ENCODE measurements at places on chromosomes 13 and 19.

DNA sequence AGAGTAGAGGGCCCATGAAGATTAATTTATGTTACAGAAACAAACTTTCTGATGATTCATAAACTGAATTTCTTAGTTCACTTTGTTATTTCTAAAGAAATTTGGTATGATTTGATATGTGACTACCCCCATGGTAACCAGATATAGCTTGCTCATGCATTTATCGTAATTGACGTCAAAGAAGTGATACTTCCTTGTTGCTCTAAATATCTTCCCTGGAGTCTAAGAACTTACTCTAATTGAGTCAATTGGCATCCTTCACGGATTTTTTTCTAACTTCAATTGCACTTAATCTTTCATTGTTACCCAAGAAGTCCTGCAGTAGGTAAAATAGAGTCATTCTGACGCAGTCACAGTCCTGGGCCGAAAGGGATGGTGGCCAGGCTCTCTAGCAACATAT is 240.9 kb downstream of the GPC5 start:
- no peaks in the 10 kb centered on the region for H3K4me1 ChIP-seq
- H3K36me3 ChIP-seq = no peaks in the 10 kb centered on the region
- no peak overlapping the region for H3K4me3 ChIP-seq
- DNase-seq = no peak

DNA sequence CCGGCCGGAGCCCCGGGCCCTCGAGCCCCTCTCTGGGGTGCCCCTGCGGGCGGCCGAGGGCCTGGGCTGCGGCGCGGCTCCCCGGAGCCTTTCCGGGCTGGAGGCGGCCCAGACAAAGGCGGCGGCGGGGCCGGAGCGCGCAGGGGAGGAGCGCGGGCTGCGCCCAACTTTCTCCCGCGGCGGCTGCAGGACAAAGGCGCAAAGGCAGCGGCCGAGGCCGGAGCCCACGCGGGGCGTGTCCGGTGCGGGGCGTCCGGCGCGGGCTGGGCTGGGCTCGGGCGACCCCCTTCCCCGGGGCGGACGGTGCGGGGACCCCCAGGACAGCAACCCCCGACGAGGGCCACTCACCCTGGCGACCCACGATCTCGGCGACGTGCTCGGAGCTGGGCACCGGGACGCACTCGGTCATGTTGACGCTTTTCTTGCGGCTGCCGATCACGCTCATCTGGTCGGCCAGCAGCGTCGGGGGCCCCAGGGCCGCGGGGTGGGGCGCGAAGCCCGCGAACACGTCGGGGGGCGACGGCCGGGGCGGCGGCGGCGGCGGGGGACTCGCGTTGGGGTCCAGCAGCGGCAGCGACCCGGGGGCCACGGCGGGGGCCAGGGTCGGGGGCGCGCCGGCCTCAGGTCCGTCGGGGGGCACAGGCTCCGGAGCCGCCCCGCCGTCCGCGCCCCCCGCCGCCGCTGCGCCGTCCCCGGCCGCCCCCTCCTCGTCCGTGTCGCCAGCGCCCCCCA is 843 bp downstream of the MEX3D start:
- H3K27ac ChIP-seq = no peak overlapping the region
- no peak overlapping the region for H3K4me3 ChIP-seq
- H3K27me3 ChIP-seq = peaks cover 15% of the 10 kb centered on the region

- peaks cover 55% of the 10 kb centered on the region for H3K27me3 ChIP-seq
- H3K36me3 ChIP-seq = no peaks in the 10 kb centered on the region
- no peak for DNase-seq
- H3K4me1 ChIP-seq = peaks cover 3% of the 10 kb centered on the region
Measured at GRCh38 chr13:106500445-106500844, 35.0 kb downstream of the EFNB2 start.

GRCh38 chr19:58385313-58385890 is 1.7 kb upstream of the RPS5 start:
- DNase-seq = no peak
- peaks cover 27% of the 10 kb centered on the region for H3K4me1 ChIP-seq
- H3K36me3 ChIP-seq = peaks cover 11% of the 10 kb centered on the region
- peak overlapping the region; percentile 96 for H3K4me3 ChIP-seq
- H3K27ac ChIP-seq = peak overlapping the region; percentile 96
- H3K27me3 ChIP-seq = no peaks in the 10 kb centered on the region

DNA sequence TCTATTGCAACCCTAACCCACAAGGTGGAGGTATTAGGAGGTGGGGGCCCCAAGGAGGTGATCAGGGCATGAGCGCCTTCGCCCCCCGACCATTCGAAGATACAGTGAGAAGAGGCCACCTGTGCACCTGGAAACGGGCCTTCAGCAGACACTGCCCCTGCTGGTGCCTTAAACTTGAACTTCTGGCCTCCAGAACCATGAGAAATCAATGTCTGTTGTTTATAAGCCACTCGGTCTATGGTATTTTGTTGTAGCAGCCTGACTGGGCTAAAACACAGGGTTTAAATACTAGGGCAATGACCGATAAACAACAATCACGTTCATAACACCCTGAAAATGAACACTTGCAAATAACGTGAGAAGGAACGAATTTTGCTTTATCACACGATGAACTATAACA is 85.2 kb upstream of the USP29 start:
- no peaks in the 10 kb centered on the region for H3K4me1 ChIP-seq
- no peak overlapping the region for H3K4me3 ChIP-seq
- no peak overlapping the region for H3K27ac ChIP-seq

- no peak overlapping the region for H3K27ac ChIP-seq
- peaks cover 22% of the 10 kb centered on the region for H3K4me1 ChIP-seq
- H3K27me3 ChIP-seq = peaks cover 52% of the 10 kb centered on the region
- H3K36me3 ChIP-seq = peaks cover 7% of the 10 kb centered on the region
Measured at GRCh38 chr19:55087542-55087901, 11.9 kb downstream of the EPS8L1 start.
